ENCODE measurements at places on chromosomes 2 and 18.

- no peak for DNase-seq
Measured at GRCh38 chr2:176463546-176463945, 194.3 kb downstream of the MTX2 start.

GRCh38 chr2:71615767-71616730, 162.7 kb downstream of the DYSF start:
- DNase-seq, result no peak

GRCh38 chr2:12935222-12935621, 218.5 kb downstream of the TRIB2 start:
- no peak for DNase-seq

DNA sequence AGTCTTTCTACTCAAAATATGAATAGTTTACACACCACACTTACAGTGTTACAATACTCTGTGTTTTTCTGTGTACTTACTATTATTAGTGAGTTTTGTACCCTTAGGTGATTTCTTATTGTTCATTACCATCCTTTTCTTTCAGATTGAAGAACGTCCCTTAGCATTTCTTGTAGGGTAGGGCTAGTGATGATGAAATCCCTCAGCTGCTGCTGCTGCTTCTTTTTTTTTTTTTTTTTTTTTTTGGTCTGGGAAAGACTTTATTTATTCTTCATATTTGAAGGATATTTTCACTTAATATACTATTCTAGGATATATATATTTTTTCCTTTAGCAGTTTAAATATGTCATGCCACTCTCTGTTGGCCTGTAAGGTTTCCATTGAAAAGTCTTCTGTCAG, 29.0 kb upstream of the SERPINB2 start:
- no peak for DNase-seq

DNA sequence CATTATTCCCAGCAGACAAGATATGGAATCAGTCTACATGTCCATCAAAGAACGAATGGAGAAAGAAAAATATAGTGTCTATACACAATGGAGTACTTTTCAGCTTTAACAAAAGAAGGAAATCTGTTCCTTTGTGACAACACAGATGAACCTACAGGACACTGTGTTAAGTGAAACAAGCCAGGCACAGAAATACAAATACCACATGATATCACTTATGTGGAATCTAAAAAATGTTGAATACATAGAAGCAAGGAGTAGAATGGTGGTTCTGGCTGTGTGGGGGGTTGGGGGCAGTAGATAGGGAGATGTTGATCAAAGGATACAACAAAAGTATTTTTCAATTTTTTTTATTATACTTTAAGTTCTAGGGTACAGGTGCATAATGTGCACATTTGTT, 347.7 kb upstream of the MAP2 start:
- no peak for DNase-seq

GRCh38 chr2:10016802-10017258, 26.5 kb upstream of the KLF11 start:
- DNase-seq, result no peak

DNA sequence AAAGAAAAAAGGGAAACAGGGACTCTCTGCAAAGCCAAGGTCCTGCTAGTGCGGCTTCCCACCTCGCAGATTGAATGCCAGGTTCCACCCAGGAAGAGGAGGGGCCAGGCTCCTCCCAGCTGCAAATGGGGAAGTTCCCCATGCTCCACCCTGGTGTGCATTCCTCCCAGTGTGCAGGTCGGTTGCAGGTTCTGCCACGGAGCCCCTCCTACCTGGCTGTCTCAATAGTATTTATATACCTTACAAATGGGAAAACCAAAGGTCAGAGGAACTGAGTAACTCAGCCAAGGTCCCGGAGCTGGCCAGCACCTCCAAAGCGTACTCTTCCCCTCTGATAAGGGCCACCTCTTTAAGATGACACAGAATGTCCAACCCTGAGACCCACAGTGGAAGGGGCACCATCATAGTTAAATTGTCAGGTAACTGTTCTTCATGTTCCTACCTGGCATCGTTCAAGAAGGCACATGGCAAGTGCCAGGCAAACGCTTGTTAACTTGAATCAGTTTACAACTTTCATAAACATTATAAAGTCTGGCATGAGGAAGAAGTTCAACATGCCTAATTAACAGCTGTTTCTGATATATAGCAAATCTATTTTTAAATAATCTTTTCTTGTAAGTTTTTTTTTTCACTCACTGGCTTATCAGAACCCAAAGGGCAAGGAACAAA, 35.5 kb downstream of the POU3F3 start:
- no peak for DNase-seq

DNA sequence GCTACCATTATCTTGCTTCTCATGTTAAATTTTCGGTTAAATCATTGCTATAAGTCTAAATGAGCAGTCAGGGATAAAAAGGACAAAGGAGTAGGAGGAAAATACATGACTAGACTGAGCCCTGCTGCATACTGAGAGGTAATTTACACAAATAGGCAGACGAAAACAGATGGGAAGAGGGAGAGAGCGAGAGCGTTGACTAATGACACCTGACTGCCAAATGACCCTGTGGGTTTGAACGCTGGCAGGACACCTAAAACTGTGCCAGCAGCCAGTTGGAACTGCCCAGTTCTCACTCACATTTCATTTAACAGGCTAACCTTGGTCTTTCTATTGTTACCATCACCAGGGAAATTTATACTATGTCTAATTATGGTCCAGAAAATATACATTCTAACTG, 978.2 kb downstream of the CPS1 start:
- no peak for DNase-seq

- DNase-seq, result no peak
Measured at GRCh38 chr2:56715683-56716082, 531.9 kb downstream of the CCDC85A start.

DNA sequence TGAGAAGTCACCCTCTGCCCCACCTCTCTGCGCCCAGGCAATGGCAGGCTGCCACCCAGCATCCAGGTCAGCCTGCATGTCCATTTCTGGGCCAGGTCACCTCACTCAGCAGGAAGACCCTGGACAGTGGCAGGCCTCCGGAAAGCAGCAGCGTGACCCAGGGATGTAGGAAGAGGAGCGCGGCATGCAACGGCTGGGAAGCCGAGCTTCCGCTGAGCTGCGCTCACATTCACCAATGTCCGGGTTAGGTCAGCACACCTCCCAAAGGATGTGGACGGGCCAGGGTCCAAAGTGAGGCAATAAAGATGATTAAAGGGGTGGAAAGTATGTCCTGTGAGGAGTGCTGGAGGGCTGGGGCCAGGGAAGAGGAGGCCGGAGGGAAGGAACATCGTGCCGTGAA, 174.5 kb downstream of the CTIF start:
- DNase-seq, result no peak

DNA sequence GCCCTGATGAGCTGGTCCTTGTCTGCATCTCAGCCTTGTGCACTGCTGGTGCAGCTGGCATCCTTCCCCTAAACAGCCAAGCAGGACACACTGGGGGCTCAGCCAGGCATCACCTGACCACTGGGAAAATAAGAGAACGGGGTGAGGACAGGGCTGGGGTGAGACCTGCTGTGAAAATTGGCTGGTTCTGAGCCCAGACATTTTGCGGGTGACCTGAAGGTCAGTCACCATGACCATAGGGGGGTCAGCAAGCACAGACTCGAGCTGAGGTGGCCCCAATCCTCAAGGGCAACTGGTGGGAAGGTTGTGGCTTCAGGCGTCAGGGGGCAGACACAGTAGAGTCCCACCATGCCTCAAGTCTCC, 144.9 kb upstream of the TWIST2 start:
- no peak for DNase-seq

GRCh38 chr2:28082131-28082530, 191.6 kb downstream of the BABAM2 start:
- no peak for DNase-seq

- no peak for DNase-seq
Measured at GRCh38 chr2:136441979-136442714, 323.2 kb upstream of the THSD7B start.

- DNase-seq, result no peak
Measured at GRCh38 chr18:40866013-40866645, 1088.9 kb upstream of the PIK3C3 start.

- no peak for DNase-seq
Measured at GRCh38 chr2:132589111-132589830, 80.7 kb downstream of the LYPD1 start.

- DNase-seq, result no peak
Measured at GRCh38 chr2:165105926-165106325, 97.9 kb downstream of the SCN3A start.

DNA sequence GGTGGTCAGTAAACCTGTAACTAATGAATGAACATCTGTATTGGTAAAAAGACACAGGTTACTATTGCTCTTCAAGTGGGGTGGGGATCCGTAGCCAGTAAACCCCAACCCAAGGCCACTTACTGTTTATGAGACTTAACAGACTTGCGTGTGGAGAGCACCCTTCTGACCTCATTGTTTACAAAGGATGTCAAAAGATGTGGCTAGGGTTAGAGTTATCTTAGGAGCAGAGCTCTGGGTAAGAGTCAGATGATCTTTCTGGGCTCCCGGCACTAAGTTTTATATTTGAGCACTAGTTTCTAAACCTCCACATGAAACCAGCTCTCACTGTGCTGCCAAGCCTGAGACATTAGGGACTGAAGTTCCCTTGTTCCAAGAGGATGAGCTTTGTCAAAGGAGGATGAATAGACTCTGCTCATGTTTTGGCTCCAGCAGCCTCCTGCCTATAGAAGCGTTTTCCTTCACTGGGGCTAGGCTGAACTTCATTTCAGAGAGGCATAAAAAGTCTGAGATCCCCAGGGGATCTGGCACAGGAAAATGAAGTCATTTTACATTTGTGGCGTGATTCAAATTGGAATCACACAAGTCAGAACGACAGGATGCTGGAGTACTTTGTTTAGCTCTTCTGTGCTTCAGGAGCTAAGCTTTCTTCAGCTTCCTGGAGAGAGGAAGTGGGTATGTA, 403.1 kb upstream of the TRIB2 start:
- no peak for DNase-seq

- DNase-seq, result no peak
Measured at GRCh38 chr2:202604699-202605098, 30.1 kb upstream of the FAM117B start.

DNA sequence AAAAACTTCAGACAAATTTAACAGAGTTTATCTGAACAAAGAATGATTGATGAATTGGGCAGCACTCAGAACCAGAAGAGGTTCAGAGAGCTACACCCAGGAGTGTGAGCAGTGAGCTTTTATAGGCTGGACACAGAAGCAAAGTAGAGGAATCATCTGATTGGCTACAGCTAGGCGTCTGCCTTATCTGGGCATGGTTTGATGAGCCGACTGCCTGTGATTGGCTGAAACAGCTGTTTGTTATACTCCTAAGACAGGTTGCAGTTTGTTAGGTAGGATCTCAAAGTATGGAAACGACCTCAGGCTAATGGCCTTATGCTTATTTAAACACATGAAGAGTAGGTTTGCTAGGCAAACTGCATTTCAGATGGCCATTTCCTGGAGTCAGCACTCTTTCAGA, 188.9 kb downstream of the MYO1B start:
- no peak for DNase-seq

DNA sequence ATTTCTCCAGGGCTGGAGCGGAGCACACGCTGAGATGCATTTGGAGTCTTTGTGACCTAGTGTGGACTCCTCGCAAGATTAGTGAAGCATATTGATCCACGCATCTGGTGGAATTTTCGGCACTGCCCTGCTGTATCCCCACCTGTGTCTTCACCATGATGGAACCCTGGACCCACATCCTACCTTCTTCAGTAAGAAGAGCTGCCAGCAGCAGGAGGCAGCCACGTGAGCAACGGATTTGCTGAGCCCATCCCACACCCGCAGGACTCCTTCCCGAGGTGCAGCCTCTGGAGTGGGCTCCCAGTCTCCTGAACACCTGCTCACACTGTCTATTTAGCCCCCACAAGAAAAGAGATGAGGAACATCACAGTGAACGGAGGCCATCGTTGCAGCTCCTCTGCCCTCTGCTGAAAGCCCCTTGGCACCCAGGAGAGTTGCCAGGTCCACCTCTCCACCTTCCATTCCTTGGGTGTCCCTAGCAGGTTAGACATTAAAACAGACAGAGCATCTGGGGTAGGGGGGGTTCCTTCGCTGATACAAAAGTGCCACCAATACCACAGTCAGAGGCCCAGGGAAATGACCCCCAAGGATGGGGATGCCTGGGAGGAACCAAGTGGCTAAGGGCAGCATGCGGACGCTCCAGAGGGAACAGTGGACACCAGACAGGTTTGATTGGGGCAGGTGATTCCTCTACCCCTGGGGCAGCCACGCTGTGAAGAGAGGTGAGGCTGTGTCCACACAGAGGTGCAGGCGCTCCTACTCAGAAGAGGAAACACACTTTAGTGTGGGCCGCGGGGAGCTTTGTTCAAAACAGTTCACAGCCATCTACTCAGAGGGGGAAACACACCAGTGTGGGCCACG, 302.8 kb upstream of the SALL3 start:
- DNase-seq, result no peak

GRCh38 chr2:197883354-197884032, 79.1 kb downstream of the PLCL1 start:
- DNase-seq, result no peak

DNA sequence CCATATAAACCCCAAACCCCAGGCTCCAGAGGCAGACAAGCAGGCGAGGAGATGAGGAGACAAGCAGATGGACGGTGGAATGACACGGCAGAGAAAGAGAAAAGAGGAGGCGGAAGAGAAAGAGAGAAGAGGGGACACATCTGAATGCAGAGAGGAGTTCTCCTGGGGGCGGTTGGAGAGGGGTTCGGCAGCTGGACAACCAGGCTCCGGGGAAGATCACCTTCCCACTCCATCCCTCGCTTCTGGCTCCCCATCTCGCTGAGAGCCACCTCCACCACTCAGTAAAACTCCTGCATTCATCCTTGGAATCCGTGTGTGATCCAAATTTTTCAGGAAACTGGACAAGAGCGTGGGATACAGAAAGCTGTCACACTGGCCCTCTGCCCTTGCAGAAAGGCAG, 966.7 kb upstream of the NXPH2 start:
- no peak for DNase-seq

- DNase-seq, result peak; percentile 33
Measured at GRCh38 chr2:227805578-227805977, 8.1 kb upstream of the CCL20 start.

DNA sequence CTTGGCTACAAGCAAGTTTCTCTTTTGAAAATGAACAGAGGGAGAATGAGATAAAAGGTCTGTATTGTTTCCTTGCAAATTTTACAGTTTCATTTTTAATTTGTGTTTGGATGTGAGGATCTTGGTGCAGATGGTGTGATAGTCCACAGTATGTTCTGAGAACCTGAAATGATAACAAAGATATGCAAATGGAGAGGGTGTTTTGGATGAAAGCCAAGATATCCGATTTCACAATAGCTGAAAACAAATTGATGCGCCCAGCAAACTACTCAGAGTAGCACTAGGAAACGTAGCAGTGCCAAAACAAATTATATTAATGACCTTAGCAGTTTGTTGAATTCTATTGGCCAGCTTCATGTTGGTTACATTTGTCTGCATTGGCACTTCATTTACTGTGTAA, 683.5 kb downstream of the TMEM182 start:
- no peak for DNase-seq

DNA sequence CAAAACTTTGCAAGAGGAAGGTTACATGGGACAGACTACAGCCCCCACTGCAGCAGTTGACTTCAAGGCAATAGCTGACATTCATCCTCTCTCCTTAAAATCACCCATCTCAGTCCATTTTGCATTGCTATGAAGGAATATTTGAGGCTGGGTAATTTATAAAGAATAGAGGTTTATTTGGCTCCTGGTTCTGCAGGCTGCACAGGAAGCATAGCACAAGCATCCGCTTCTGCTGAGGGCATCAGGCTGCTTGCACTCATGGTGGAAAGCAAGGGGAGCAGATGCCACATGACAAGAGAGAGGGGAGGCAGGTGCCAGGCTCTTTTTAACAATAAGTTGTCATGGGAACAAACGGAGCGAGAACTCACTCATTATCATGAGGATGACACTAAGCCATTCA, 646.0 kb downstream of the ZEB2 start:
- no peak for DNase-seq

Measured in T-helper 9 cell (primary cell).